ENCODE measurements at places on chromosomes 12 and 14. TPM values are rescaled to one million over a fixed set of nuclear protein-coding genes. Genes with fewer than 3 reads are reported as not detected.

TMEM63C gene
- 0.14 TPM for total RNA-seq

DNA sequence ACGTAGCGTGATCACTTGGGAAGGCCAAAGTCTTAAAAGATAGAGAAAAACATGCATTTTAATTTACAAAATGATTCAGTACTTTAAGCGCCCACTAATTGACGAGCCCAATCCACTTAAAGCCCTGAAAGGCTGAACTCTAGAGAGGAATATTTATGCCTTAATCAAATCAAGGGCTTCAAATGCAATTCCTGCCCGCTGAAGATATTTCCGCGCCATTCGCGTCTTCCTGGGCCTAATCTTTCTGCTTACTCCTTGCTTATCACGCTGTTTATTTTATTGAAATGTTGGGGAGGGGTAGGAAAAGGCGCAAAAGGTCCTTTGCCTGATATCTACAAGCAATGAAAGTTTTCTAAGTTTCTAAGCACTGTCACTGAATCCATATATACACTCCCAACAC lies 4.0 kb downstream of the TBX3 start:
- H3K27me3 ChIP-seq, result peaks cover 65% of the 10 kb centered on the region
- H3K36me3 ChIP-seq, result peaks cover 4% of the 10 kb centered on the region
- peaks cover 14% of the 10 kb centered on the region for H3K4me1 ChIP-seq

PLEK2 gene
- total RNA-seq, result 0.44 TPM

C12orf54 gene
- total RNA-seq, result not detected

DNA sequence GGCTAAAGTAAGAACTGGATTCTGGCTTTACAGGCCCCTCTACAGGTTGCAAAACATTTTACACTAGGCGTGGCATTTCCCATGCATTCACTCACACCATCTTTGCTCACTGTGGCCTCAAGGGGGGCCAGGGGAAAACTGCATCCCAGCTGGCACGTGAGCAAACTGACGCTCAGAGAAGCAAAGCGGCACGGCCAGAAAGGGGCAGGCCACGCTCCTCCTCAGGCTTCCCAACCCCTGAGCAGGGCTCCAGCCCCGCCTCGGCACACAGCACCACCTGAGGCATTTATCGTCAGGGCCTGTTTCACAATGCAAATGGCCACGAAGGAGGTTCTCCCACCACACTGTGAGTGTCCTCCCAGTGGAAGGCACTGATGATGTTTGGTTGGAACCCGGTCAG lies 90.8 kb downstream of the BCL11B start:
- peak; percentile 39 for DNase-seq
- H3K27ac ChIP-seq, result peak overlapping the region; percentile 12
- H3K27me3 ChIP-seq, result no peaks in the 10 kb centered on the region

GLI1 gene
- 0.53 TPM for total RNA-seq

PAWR gene
- 5.2 TPM for total RNA-seq

DNA sequence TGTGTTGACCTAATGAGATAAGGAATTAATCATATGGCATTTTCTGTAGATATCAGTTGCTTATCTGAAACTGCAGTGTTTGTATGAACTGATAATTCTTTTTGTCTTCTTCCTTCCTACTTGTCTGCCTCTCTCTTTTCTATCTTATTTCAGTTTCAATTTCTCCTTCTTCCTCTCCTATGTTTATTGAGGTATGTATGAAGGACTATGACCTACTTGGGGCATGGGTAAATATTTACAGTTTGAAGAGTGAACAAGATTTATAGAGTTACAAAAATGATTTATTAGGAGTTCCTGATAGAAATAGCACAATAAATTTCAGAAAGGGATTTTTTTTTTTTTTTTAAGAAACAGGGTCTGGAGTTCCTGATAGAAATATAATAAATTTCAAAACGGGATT lies 88.7 kb upstream of the MUCL1 start:
- no peaks in the 10 kb centered on the region for H3K27me3 ChIP-seq
- peak overlapping the region; percentile 44 for H3K27ac ChIP-seq
- DNase-seq, result no peak
- peaks cover 6% of the 10 kb centered on the region for H3K4me1 ChIP-seq

SLC38A2 gene
- 168 TPM for total RNA-seq

LMO3 gene
- total RNA-seq, result not detected

DNA sequence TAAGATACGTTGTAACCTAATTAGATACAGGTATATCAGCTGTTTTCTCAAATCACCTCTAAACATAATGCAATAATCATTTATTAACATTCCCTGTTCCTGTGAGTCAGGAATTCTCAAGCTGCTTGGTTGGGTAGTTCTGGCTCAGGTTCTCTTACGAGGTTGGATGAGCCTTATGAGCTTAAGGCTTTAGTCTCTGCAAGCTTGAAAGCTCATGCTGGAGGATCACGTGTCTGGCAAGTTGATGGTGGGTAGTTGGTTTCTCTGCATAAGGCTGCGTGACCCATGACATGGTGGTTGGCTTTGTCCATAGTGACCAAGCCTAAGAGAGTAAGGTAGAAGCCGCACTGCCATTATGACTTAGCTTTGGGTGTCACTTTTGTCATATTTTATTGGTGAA lies 62.0 kb downstream of the PLEKHA5 start:
- no peaks in the 10 kb centered on the region for H3K4me1 ChIP-seq
- H3K36me3 ChIP-seq, result no peaks in the 10 kb centered on the region
- H3K4me3 ChIP-seq, result no peak overlapping the region
- H3K27me3 ChIP-seq, result no peaks in the 10 kb centered on the region

DNA sequence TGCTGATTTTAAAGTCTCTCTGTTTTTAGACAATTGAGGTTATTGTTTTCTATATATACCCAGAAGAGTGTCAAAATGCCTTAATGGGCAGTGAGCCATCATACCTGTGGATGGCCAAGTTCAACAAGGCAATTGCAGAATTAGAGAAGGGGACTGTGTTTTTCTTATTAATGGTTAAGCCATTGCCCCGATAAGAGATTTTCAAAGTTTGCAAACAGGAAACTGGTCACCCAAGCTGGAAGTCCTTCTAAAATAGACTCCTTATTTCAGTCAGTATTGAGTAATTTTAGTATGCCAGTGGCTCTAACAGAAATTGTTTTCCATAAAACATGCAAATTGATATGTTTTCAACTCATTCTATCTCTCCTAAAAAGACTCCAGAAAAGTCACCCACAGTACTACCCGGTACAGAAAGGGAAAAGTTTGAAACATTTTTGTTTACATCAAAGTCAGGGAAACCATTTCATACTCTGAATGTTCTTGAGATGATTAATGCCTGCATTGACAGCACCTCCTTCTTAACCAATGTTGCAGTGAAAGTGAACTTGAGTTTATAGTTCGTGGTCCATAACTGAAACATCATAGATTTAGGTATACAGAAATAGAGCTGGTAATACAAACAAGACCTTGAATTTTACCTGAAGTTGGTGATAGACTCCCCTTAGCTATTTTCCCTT lies 191.1 kb downstream of the TMX1 start:
- no peak for DNase-seq
- no peaks in the 10 kb centered on the region for H3K36me3 ChIP-seq
- H3K27me3 ChIP-seq, result peaks cover 29% of the 10 kb centered on the region
- no peak overlapping the region for H3K27ac ChIP-seq

- H3K27me3 ChIP-seq, result no peaks in the 10 kb centered on the region
- H3K4me1 ChIP-seq, result no peaks in the 10 kb centered on the region
- no peak overlapping the region for H3K4me3 ChIP-seq
Observed at GRCh38 chr14:83568141-83568540, 1961.8 kb upstream of the FLRT2 start.

GRCh38 chr12:49476091-49476490 lies 62.7 kb upstream of the KCNH3 start:
- H3K4me1 ChIP-seq, result peaks cover 4% of the 10 kb centered on the region
- no peak overlapping the region for H3K4me3 ChIP-seq
- H3K27ac ChIP-seq, result no peak overlapping the region
- DNase-seq, result no peak

- peak overlapping the region; percentile 62 for H3K27ac ChIP-seq
- peak overlapping the region; percentile 95 for H3K4me3 ChIP-seq
- no peaks in the 10 kb centered on the region for H3K27me3 ChIP-seq
- peaks cover 26% of the 10 kb centered on the region for H3K36me3 ChIP-seq
- H3K4me1 ChIP-seq, result peaks cover 49% of the 10 kb centered on the region
Observed at GRCh38 chr14:74765721-74766120, 2.6 kb downstream of the YLPM1 start.

DNA sequence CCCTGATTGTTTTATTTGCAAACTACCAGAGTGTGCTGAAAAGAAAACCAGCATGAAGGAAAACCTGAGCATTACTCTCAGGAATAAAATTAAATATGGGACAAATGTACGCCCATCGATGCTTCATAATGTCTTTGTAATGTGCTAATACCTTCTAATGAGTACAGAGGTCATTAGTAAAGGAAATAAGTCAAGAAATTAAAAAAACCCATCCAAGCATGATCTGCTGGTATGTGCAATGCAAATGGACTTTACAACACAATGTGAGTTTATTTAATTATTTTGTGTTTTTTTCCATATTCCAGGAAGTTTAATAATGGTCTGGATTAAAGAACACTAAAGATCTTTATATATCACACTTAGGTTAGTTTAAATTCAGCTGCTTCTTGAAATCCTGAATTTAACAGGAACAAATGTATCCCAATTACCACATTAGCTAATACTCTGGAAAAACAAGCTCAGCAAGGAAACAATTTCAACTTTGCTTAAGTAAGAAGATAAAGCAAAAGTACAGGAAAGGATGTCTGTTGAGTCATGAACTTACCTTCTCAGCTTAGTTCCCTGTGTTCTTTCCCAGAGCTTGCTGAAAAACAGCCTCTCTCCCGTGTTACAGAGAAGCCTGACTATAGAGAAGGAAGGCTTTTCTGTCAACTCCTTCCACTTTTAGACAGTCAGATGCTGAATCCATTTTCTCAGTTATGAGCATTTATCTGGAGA lies 179.3 kb upstream of the TMEM260 start:
- no peaks in the 10 kb centered on the region for H3K27me3 ChIP-seq
- no peak overlapping the region for H3K4me3 ChIP-seq
- DNase-seq, result no peak
- no peaks in the 10 kb centered on the region for H3K36me3 ChIP-seq
- H3K4me1 ChIP-seq, result no peaks in the 10 kb centered on the region

- no peak overlapping the region for H3K27ac ChIP-seq
- no peak overlapping the region for H3K4me3 ChIP-seq
- no peak for DNase-seq
- H3K36me3 ChIP-seq, result no peaks in the 10 kb centered on the region
- H3K4me1 ChIP-seq, result no peaks in the 10 kb centered on the region
- no peaks in the 10 kb centered on the region for H3K27me3 ChIP-seq
Observed at GRCh38 chr12:41365653-41366171, 177.6 kb downstream of the PDZRN4 start.

PA2G4 gene
- 293 TPM for total RNA-seq

DNA sequence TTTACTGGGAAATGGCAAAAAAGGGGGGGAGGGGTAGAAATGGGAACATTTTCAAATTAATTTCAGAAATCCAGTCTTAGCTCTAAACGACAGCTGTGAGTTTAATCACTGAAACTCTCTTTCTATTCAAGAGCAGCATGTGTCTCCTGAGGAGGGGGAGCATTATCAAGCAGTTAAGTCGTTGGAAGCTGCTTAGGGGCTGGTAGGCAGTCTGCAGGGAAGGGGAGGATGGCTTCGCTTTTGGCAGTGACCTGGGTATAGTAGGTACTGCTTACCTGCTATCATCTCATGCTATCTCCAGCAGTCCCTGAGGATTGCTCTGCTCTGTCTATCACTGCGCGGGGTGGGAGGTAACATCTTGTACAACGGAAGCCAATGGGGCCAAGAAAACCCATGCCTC lies 567.4 kb downstream of the NRXN3 start:
- H3K4me1 ChIP-seq, result no peaks in the 10 kb centered on the region
- H3K27ac ChIP-seq, result no peak overlapping the region
- H3K36me3 ChIP-seq, result no peaks in the 10 kb centered on the region
- no peak overlapping the region for H3K4me3 ChIP-seq
- DNase-seq, result no peak
- H3K27me3 ChIP-seq, result no peaks in the 10 kb centered on the region

GRCh38 chr12:19675361-19675760 lies 236.1 kb downstream of the AEBP2 start:
- H3K27me3 ChIP-seq, result peaks cover 4% of the 10 kb centered on the region
- no peak overlapping the region for H3K4me3 ChIP-seq
- H3K36me3 ChIP-seq, result peaks cover 38% of the 10 kb centered on the region
- H3K27ac ChIP-seq, result no peak overlapping the region
- DNase-seq, result no peak

DNA sequence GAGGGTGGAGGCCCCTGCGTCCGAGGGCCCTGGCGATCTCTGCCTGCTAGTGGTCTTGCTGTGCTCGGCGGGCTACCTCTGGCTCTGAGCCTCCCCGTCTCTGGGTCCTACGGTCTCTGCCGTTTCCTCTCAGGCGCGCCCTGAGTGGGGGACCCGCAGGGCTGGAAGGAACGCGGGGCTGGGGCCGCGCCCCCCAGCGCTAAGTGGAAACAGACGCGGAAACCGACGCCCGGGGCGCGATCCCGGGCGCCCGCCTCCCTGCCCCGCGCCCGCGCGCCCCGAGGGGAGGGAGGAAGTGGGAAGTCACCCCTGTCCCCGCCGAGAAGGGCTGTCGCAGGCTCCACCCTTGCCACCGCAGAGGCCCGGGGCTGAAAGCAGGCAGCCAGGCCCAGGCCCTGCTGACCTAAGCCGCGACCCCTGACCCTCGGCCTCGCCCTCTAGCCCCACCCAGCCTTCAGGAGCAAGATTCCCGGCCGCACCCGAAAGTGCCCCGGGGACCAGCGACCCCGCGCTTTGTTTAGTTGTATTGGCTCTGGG lies 831 bp downstream of the CRIP1 start:
- H3K36me3 ChIP-seq, result peaks cover 2% of the 10 kb centered on the region
- no peaks in the 10 kb centered on the region for H3K27me3 ChIP-seq
- peak overlapping the region; percentile 92 for H3K4me3 ChIP-seq
- DNase-seq, result peak; percentile 85

LEMD3 gene
- 37.3 TPM for total RNA-seq

- no peak for DNase-seq
- no peaks in the 10 kb centered on the region for H3K36me3 ChIP-seq
- H3K4me3 ChIP-seq, result no peak overlapping the region
- H3K4me1 ChIP-seq, result no peaks in the 10 kb centered on the region
- peaks cover 18% of the 10 kb centered on the region for H3K27me3 ChIP-seq
Observed at GRCh38 chr12:29519585-29520182, 22.2 kb upstream of the OVCH1 start.

TPH2 gene
- not detected for total RNA-seq

GRCh38 chr12:43105426-43105981 lies 446.5 kb downstream of the ADAMTS20 start:
- H3K4me3 ChIP-seq, result no peak overlapping the region
- no peak overlapping the region for H3K27ac ChIP-seq
- DNase-seq, result no peak

DNA sequence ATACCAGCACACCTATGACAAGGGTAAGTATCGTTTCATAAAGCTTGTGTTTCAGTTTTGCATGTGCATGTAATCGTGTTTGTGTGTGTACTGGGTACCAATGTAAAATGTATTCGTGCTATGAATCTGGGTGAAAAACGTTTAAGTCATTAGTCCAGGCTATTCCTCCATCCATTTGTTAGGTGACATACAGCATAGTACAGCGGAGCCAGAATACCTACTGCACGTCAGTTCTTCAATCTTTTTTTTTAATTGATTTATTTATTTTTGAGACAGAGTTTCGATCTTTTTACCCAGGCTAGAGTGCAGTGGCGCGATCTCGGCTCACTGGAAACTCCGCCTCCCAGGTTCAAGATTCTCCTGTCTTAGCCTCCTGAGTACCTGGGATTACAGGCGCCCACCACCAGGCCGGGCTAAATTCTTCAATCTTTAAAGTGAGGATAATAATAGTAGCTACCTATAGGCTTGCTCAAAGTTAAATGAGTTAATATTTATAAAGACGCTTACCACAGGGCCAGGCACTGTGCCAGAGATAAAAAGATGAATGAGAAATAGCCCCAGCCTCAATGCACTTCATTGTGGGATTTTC lies 661 bp upstream of the RPS26 start:
- H3K27ac ChIP-seq, result peak overlapping the region; percentile 97
- DNase-seq, result peak; percentile 44
- peak overlapping the region; percentile 93 for H3K4me3 ChIP-seq
- no peaks in the 10 kb centered on the region for H3K27me3 ChIP-seq
- peaks cover 48% of the 10 kb centered on the region for H3K4me1 ChIP-seq

All from activated CD8-positive, alpha-beta memory T cell treated with anti-CD3 and anti-CD28 coated beads, Interleukin-2, amount 10 ng/mL, durations not matched to agents 7 days and 5 days (primary cell).